Activated naive CD4-positive, alpha-beta T cell treated with anti-CD3 and anti-CD28 coated beads for 36 hours (primary cell): ENCODE measurements at places on chromosomes 1 and 21. TPM values are rescaled to one million over a fixed set of nuclear protein-coding genes. Genes with fewer than 3 reads are reported as not detected.
A peak's percentile ranks its signal among the peaks of the same experiment; 100 is the strongest.

DNA sequence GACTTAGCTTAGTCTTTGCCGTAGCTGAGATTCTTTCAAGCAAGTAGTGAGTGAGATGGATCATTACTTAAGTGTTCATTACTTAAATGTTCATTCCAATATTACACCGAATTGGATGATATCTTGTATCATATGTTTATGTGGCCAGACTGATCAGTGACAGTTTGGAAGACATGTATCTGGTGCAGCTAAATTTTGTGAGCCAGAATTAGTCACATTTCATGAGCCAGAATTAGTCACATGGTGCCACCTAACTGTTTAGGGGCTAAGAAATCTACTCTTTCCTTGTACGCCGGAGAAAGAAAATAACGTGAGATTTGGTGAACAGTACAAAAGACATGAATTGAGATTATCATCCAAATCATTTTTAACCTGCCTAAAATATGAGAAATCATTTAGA, 355.6 kb downstream of the USP25 start:
- H3K27ac ChIP-seq, result no peak overlapping the region
- H3K4me1 ChIP-seq, result no peaks in the 10 kb centered on the region
- no peaks in the 10 kb centered on the region for H3K36me3 ChIP-seq
- H3K27me3 ChIP-seq, result no peaks in the 10 kb centered on the region
- DNase-seq, result no peak

DNA sequence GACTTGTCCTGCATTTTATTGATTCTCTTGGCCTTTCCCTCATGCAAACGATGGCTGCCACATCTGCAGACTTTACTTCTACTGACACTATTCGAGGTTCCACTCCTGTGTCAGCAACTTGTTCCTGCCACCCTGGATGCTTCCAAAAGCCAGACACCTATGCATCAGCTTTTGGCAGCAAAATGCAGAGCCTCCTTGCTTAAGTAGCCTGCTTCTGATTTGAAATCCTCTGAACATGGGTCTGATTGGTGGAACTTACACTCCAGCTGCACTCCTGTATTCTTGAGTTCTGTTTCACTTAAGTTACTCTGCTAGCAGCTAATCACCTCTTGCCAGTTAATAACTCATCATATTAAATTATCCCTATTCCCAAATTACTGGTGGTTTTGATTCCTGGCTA, 152.1 kb upstream of the FMN2 start:
- peaks cover 2% of the 10 kb centered on the region for H3K27me3 ChIP-seq
- no peaks in the 10 kb centered on the region for H3K36me3 ChIP-seq
- H3K27ac ChIP-seq, result no peak overlapping the region

- H3K27me3 ChIP-seq, result peaks cover 46% of the 10 kb centered on the region
- no peaks in the 10 kb centered on the region for H3K36me3 ChIP-seq
- no peak overlapping the region for H3K4me3 ChIP-seq
- no peaks in the 10 kb centered on the region for H3K4me1 ChIP-seq
- no peak for DNase-seq
Measured at GRCh38 chr1:58597076-58597475, 20.0 kb upstream of the TACSTD2 start.

DNA sequence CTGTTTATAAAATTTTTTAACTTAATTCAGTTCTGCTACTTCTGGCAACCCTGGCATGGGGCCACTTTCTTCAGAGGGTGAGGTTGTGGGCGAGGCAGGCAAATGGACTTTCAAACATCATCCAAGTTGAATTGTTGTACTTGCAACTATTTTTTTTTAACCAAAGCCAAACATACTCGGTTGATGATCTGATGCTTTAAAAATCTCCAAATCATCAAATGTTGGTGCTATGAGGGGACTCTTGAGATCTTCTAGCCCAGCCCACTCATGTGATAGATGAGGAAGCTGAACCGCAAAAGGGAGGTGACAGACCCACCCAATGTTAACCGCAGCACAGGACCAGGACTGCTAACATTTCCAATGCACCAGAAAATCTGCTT, 6.7 kb downstream of the SLC1A7 start:
- no peak overlapping the region for H3K4me3 ChIP-seq
- no peak overlapping the region for H3K27ac ChIP-seq
- H3K4me1 ChIP-seq, result no peaks in the 10 kb centered on the region
- no peak for DNase-seq
- H3K36me3 ChIP-seq, result no peaks in the 10 kb centered on the region
- no peaks in the 10 kb centered on the region for H3K27me3 ChIP-seq

GRCh38 chr21:26490771-26491170, 82.3 kb downstream of the CYYR1 start:
- H3K36me3 ChIP-seq, result no peaks in the 10 kb centered on the region
- H3K27me3 ChIP-seq, result no peaks in the 10 kb centered on the region
- H3K27ac ChIP-seq, result no peak overlapping the region
- DNase-seq, result no peak
- H3K4me3 ChIP-seq, result no peak overlapping the region

- H3K27ac ChIP-seq, result no peak overlapping the region
- H3K4me3 ChIP-seq, result no peak overlapping the region
- peaks cover 4% of the 10 kb centered on the region for H3K27me3 ChIP-seq
- DNase-seq, result no peak
- H3K36me3 ChIP-seq, result no peaks in the 10 kb centered on the region
Measured at GRCh38 chr1:165494949-165495857, 48.6 kb upstream of the LRRC52 start.

DNA sequence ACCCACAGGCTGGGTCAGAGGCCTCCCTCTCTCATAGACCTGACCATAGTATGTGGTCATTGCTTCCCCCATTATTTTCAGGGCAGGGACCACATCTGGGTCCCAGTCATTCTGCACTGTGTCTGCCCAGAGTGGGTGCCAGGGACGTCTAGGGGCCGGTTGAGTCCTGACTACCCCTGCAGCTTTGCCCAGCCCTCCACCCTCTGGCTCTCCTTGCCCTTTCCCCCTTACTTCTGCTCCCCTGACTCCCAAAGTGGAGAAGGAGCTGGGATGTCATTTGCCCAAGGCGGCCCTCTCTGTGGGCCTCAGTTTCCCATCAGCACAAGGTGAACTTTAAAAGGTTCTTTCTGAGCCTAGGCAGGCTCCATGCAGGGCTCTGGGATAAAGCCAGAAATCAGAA, 4.3 kb upstream of the TTC22 start:
- DNase-seq, result no peak
- no peak overlapping the region for H3K27ac ChIP-seq
- H3K4me1 ChIP-seq, result peaks cover 21% of the 10 kb centered on the region
- no peak overlapping the region for H3K4me3 ChIP-seq

- DNase-seq, result no peak
- peaks cover 6% of the 10 kb centered on the region for H3K36me3 ChIP-seq
- peaks cover 34% of the 10 kb centered on the region for H3K4me1 ChIP-seq
- H3K27ac ChIP-seq, result no peak overlapping the region
Measured at GRCh38 chr1:198913667-198914066, 274.8 kb downstream of the PTPRC start.

GRCh38 chr1:207393610-207394009, 60.5 kb upstream of the CR2 start:
- H3K27ac ChIP-seq, result no peak overlapping the region
- no peak for DNase-seq
- H3K4me1 ChIP-seq, result peaks cover 20% of the 10 kb centered on the region
- no peak overlapping the region for H3K4me3 ChIP-seq
- no peaks in the 10 kb centered on the region for H3K36me3 ChIP-seq

DNA sequence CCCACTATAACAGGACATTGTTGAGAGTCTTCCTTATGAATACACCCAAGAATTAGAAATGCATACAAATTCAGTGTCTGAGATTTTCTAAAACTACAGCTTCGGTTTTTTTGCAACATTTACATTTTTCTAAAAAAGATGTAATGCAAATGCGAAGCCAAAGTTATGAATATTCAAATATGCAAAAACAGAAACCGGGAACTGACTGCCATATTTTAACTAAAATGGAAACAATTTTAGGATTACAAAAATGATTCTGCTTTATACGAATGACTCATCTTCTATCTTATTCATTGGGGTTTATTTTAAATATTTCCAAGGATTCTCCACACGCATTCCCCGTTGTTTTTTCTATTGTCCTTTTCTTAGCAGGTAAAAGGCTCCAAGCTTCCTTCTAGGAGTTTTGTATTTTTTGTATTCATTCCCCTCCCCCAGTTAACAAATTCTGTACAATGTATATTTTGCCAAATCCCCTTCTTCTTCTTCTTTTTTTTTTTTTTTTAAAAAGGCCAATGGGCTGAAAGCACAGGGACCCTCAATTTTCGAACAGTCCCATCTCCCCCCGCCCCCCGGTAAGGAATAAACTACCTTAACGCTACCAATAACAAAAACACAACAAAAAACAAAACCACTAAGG, 1.0 kb downstream of the ARPC5 start:
- no peaks in the 10 kb centered on the region for H3K27me3 ChIP-seq
- peak overlapping the region; percentile 98 for H3K4me3 ChIP-seq
- H3K4me1 ChIP-seq, result peaks cover 34% of the 10 kb centered on the region
- peak overlapping the region; percentile 99 for H3K27ac ChIP-seq
- DNase-seq, result no peak

DNA sequence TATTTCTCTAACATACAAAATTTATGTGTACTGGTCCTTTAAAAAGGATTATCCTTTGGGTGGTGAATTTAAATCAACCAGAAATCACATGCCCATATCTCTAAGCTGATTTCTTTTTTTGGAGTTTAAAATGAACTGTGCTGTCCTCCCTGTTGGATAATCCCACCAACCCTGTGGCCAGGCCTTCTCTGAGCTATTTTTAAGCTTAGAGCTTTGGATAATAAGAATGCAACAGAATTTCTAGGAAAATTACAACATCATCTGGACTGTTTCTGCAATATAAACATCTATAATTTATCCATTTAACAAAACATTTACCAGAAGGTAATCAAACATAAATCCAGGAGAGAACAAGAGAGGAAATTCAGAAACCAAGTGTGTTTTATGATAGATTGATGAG, 88.3 kb downstream of the LRRC40 start:
- peaks cover 10% of the 10 kb centered on the region for H3K27me3 ChIP-seq
- no peaks in the 10 kb centered on the region for H3K36me3 ChIP-seq
- no peak overlapping the region for H3K4me3 ChIP-seq

- H3K27ac ChIP-seq, result no peak overlapping the region
- no peaks in the 10 kb centered on the region for H3K4me1 ChIP-seq
- no peak overlapping the region for H3K4me3 ChIP-seq
- H3K36me3 ChIP-seq, result no peaks in the 10 kb centered on the region
- H3K27me3 ChIP-seq, result peaks cover 2% of the 10 kb centered on the region
Measured at GRCh38 chr1:201250326-201251011, 32.8 kb upstream of the PKP1 start.

GRCh38 chr1:185720633-185721272, 13.4 kb upstream of the HMCN1 start:
- no peak overlapping the region for H3K4me3 ChIP-seq
- no peaks in the 10 kb centered on the region for H3K4me1 ChIP-seq
- H3K27ac ChIP-seq, result no peak overlapping the region
- peaks cover 8% of the 10 kb centered on the region for H3K27me3 ChIP-seq
- no peak for DNase-seq

GRCh38 chr1:111690306-111690617, 48.9 kb downstream of the INKA2 start:
- H3K36me3 ChIP-seq, result peaks cover 36% of the 10 kb centered on the region
- no peak for DNase-seq
- no peak overlapping the region for H3K4me3 ChIP-seq
- peak overlapping the region; percentile 39 for H3K27ac ChIP-seq
- peaks cover 43% of the 10 kb centered on the region for H3K4me1 ChIP-seq

- DNase-seq, result no peak
- H3K27me3 ChIP-seq, result peaks cover 15% of the 10 kb centered on the region
- no peak overlapping the region for H3K4me3 ChIP-seq
- H3K27ac ChIP-seq, result no peak overlapping the region
- no peaks in the 10 kb centered on the region for H3K36me3 ChIP-seq
Measured at GRCh38 chr1:41345434-41346075, 15.7 kb upstream of the FOXO6 start.

GRCh38 chr1:113255720-113256347, 134.5 kb upstream of the MAGI3 start:
- no peak overlapping the region for H3K4me3 ChIP-seq
- no peaks in the 10 kb centered on the region for H3K36me3 ChIP-seq
- H3K27ac ChIP-seq, result no peak overlapping the region
- no peak for DNase-seq
- H3K27me3 ChIP-seq, result peaks cover 10% of the 10 kb centered on the region
- H3K4me1 ChIP-seq, result no peaks in the 10 kb centered on the region

GRCh38 chr21:37916310-37917051, at the start of gene KCNJ6:
KCNJ6 (minus strand) TSS chr21:37916457; CDS start chr21:37840682, 75,775 bp downstream.
- peak; percentile 24 for DNase-seq
- H3K27me3 ChIP-seq, result peaks cover 59% of the 10 kb centered on the region
- H3K27ac ChIP-seq, result no peak within 1 kb of the TSS
- H3K4me1 ChIP-seq, result peaks cover 10% of the 10 kb centered on the region
- no peak within 1 kb of the TSS for H3K4me3 ChIP-seq

DNA sequence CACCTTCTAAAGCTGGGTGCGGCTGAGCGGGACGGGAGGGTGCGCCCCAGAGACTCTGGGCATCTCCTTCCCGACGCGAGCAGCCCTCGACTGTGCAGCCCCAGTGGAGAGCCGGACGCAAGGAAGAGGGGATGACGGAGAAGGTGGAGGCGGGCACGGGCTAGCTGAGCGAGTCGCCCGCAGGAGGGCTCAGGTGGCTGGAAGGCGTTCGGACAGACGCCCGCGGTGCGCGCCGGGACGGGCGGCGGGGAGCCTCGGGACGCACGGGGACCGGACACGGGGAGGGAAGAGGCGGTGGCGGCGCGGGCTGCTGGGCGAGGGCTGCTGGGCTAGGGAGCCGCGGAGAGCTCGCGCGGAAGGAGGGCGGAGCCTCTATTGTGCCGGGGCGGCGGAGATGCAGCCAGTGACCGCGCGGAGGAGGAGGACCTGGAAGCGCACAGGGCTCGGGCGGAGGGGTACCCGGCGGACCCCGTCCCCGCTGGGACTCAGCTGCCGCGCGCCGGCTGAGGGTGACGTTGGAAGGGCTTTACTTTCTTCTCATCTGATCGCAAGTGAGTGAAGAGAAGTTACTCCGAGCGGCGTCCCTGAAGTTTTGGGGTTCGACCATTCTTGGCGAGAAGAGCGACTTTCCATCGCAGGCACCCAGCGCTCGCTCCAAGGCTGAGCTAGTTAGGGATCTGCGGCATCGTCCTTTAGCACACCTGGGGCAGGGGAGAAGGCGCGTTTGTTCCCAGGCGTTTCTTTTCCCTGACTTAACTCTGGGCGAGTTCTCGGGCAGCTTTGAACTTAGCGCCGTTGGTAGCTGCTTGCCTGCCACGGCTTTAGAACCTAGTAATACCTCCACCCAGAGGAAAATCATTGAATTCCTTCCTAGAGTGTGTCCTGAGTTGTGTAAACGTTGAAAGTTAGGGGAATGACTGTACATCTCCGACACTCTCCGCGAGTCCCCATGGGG, at the start of gene OLFML2B:
Gene OLFML2B (minus strand): TSS at position 323 of the 955 bp plus-strand sequence. CDS start 439 bp downstream, outside the sequence.
- peaks cover 18% of the 10 kb centered on the region for H3K27me3 ChIP-seq
- peak; percentile 65 for DNase-seq
- no peaks in the 10 kb centered on the region for H3K36me3 ChIP-seq
- H3K27ac ChIP-seq, result no peak within 1 kb of the TSS
- peaks cover 7% of the 10 kb centered on the region for H3K4me1 ChIP-seq

PTGER3 gene
- 0.05 TPM for total RNA-seq

CLEC20A gene
- not detected for total RNA-seq

CAPN8 gene
- total RNA-seq, result not detected

OR2T2 gene
- total RNA-seq, result not detected

SMPDL3B gene
- total RNA-seq, result 0.72 TPM

CHRM3 gene
- total RNA-seq, result 0.02 TPM

SIM2 gene
- 0.74 TPM for total RNA-seq
